ENCODE measurements at places on chromosomes 13 and 19.

DNA sequence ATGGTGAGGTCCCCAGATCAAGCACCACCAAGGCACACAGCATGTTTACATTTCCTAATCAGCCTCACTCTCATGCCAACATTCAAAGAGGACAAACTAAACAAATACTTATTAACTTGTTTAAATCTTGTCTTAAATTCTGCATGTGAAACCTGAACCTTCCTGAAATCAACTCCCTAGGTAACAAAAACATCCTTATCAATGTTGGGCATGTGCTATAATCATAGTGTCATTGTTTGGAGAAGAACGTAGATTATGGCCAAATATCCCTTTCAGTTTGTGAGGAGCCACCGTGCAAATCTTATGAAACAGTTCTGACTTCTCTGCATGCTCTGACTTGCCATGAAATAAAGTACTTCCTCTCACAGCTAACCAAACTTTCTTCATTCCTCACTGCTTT lies 123.8 kb downstream of the NDFIP2 start:
- DNase-seq, result peak; percentile 6

GRCh38 chr13:76723551-76724232 lies 162.5 kb downstream of the KCTD12 start:
- peak; percentile 58 for DNase-seq

DNA sequence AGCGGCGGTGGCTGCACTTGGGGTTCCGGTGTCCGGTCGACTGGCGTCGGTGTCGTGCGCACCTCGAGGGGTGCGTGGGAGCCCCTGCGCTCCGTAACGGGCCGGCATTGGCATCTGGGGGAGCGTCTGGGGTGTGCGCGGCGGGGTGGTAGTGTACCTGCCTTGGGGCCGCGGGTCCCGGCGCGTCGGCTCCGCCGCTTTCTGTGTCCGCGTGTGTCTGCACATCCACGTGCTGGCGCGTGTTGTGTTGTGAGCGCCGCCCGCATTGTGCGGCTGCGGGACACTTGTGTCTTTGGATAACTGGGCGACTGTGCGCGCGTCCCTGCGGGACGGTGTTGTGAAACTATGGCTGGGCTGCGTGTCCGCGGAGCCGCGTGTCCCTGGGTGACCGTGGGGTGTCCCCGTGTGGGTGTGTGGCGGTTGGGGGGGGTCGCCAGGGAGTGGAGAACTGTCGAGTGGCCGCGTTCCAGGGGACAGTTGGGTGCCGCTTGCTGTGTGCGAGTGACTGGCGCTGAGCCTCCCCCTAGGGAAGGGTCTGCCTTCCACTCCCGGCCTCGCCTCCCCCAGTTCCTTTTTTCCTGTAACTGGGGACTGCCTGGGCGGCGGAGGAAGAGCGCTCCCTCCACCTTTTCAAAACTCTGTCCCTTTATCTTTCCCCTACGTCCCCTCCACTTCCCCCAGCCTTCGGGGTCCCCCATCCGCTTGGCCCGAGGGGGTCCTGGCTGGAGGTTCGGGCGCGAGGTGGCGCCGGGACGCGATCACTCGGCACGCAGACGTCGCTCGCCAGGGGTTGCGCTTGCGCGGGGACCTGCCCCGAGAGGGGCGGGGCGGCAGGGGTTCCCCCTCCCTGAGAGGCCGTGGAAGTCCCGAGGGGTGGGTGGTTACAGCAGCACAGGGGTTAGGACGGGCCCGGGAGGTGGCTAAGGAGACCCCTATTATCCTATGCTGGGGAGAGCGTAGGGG lies 5.7 kb upstream of the NFIC start:
- DNase-seq, result no peak

- DNase-seq, result peak; percentile 49
Observed at GRCh38 chr13:49395451-49395865, 48.4 kb downstream of the CAB39L start.

DNA sequence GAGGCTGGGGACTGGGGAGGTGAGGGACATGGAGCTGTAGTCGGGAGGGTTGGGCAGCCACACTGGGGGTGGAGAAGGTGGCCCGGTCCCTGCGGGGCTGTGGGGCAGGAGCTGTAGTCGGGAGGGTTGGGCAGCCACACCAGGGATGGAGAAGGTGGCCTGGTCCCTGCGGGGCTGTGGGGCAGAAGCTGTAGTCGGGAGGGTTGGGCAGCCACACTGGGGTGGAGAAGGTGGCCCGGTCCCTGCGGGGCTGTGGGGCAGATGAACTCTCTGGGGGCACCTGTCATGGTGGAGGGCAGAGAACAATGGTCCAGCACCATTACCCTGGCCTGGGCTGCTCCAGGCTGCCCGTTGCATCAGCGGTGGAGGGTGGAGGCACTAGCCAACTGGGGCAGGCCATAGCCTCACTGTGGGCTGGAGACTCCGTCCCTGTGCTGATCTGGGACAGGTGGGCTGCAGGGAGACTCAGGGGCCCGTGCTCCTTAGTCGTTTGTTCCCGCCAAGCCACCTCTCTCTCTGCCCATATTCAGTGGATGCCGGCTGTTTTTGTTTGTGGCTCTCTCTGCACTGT lies 51.4 kb downstream of the ATP11A start:
- DNase-seq, result no peak

GRCh38 chr19:5621945-5622464 lies 571 bp downstream of the SAFB2 start:
- no peak for DNase-seq

- DNase-seq, result no peak
Observed at GRCh38 chr13:87208636-87209035, 462.5 kb upstream of the SLITRK5 start.

- DNase-seq, result no peak
Observed at GRCh38 chr19:6577476-6578125, 13.3 kb downstream of the CD70 start.

GRCh38 chr19:32823747-32824102 lies 45.8 kb downstream of the SLC7A9 start:
- DNase-seq, result no peak

DNA sequence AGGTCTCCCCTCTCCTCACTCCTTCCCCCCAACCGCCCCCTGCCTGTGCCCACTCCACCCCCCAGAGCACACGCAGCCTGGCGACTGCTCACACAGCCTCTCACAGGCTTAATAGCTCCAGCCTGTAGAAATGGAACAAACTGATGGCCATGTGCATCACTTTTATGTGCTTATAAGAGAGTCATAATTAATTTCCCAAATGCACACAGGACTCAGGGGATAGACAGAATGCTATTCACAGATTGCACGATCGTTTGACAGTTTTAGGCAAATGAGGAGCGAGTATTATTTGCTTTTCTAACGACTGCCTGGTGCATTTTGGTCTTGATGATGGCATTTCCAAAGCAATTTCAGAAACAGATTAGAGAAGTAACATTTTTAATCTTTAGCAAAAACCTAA lies 97.7 kb upstream of the VSTM2B start:
- no peak for DNase-seq

DNA sequence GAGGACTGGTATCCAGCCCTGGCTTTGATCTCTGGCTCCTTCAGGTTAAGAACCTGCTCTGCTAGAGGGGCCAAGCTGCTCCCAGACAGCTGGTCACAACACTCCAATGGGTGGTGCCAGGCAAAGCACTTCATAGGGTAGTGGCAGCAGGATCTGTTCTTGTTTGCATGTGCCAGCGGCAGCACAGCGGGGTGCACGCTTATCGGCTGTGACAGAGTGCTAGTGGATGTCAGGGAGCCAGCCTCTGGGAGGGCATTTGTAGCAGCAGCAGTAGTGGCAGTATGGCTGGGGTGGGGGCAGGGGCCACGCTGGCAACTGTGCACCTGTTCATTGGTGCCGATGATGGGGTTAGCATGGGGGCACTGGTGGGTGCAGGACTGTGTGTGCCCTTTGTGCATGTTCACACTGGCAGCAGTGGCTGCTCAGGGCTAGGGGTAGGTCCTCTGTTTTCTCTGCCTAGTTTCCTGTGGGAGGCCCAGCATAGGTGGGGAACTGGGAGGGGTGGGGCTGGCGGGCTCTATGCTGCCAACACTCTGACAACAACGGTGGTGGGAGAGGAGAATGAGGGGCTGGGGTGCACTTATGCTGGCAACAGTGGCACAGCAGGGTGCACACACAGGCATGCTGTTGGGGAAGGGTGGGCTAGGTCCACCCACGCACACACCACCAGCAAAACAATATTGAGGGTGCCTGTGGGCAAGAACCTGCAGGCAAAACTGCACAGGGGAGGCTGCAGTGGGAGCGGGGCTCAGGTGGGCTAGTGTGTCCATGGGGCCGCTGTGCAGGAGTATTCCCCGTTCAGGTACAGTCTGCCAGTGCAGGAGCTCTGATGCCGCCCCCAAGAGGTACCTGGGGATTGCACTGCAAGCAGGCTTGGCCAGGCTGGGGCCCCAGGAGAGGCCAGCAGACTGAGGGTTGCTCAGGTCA lies 19.3 kb downstream of the AP1M1 start:
- DNase-seq, result no peak

DNA sequence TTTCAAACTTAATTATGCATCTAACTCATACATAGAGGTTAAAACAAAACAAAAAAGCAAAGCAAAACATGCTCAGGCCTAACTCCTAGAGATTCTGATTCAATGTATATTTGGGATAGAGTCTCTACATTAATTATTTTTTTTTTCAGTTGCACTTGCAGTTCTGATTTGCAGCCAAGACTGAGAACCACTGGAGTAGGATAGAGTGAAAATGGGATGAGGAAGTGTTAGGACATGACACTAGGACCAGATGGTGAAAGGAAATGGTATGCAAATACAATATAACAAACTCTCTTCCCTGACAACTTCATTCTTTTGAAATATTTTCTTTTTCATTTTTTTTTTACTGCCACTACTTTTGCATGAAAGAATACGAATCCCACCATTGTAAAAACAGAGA lies 1.8 kb downstream of the CCDC122 start:
- DNase-seq, result no peak

GRCh38 chr13:28753208-28753892 lies 34.6 kb upstream of the SLC46A3 start:
- peak; percentile 86 for DNase-seq

GRCh38 chr13:114102521-114103288 lies 29.7 kb downstream of the RASA3 start:
- DNase-seq, result no peak

- no peak for DNase-seq
Observed at GRCh38 chr19:3201072-3201700, 15.5 kb downstream of the NCLN start.

DNA sequence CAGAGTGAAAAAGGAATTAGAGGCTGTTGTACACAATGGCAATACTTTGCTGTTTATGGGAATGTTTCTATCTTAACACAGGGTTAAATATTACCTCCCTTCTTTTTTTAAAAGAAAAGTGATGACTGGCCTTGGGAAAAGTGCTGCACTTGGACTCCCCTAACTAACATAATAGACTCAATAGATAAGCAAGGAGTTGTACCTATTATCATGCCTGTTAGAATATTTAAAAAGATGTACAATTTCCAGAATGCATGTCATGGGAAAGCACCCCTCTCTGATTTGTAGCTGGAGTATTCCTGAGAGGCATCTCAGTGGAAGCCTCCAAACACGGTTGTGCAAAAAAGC lies 79.3 kb upstream of the GPC6 start:
- peak; percentile 63 for DNase-seq

GRCh38 chr13:110676595-110677587 lies 29.0 kb downstream of the CARS2 start:
- no peak for DNase-seq

- no peak for DNase-seq
Observed at GRCh38 chr13:62524061-62524460, 1108.4 kb upstream of the PCDH20 start.

GRCh38 chr13:19742643-19743042 lies 40.1 kb downstream of the PSPC1 start:
- no peak for DNase-seq

DNA sequence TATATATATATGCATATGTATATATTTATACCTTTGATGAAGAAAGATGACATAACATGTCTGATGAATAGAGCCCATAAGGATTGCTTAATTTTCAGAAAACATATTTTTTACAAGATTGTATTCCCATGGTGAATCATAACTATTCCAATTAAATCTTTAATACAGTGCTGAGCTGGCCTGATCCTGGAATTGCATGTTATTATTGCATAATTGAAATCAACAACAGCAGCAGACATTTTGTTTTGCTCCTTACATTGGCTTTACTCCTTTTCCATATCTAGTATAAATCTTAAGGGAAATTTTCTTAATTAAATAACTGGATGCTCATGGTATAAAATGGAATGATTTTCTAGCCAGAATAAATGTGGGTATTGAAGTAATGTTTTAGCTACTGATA lies 22.0 kb downstream of the POSTN start:
- DNase-seq, result no peak

- DNase-seq, result no peak
Observed at GRCh38 chr13:104875038-104875754, 1660.3 kb downstream of the EFNB2 start.

- peak; percentile 16 for DNase-seq
Observed at GRCh38 chr19:39498798-39499642, at the start of gene DLL3. TSS of gene DLL3 (plus strand) at chr19:39498947. CDS start at chr19:39498975, 28 bp downstream.

GRCh38 chr13:60707878-60708277 lies 310.9 kb downstream of the TDRD3 start:
- no peak for DNase-seq

- no peak for DNase-seq
Observed at GRCh38 chr19:38675611-38676010, 28.2 kb downstream of the ACTN4 start.

DNA sequence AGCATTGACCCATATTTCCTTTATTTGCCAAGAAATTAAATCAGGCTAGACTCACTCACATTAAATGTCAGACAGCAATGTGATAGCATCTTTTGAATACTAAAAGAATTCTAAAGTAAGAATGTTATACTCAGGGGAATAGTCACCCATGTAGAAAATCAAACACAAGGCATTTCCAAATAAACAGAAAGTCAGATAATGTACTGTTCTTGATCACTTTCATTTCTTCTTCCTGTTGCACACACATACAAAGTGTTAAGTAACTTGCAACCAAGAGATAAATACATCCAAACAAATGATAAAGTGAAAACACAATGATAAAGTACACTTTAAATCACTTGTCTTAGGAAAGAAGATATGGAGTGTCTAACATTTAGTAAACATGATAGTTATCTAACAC lies 1366.6 kb upstream of the MIR17HG start:
- no peak for DNase-seq

DNA sequence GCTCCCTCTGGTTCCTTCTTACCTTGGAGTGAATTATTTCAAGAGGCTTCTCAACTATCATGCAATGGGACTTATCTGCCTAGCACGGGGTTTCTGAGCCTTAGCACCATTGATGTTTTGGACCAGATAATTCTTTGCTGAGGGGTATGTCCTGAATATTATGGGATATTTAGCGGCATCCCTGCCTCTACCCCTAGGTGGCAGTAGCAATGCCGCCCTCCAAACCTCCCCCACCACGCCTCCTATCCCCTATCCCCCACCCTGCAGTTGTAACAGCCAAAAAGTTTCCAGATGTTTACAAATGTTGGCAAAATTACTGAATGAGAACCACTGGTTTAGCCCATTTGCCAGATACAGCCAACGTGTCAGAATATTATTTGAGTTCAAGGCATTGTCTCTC lies 125.5 kb downstream of the POSTN start:
- no peak for DNase-seq
